ENCODE measurements at places on chromosomes 2 and 18. TPM values are rescaled to one million over a fixed set of nuclear protein-coding genes. Genes with fewer than 3 reads are reported as not detected.

- no peak for DNase-seq
Observed at GRCh38 chr2:165470361-165470760, 863 bp downstream of the CSRNP3 start.

DNA sequence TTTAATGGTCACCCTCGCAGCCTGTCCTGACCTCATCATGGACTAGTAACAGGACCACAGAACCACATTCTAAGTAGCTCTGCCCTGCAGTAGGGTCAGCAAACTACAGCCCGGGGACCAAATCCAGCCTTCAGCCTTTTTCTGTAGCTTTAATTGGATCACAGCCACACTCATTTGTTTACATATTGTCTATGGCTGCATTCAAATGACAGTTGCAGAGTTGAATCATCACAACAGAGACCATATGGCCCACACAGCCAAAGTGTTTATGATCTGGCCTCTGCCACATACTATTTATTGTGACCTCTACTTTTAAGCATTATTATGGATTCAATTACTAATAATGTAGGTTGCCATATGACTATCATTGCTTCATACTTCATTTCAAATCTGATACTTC is 47.7 kb downstream of the MAP3K19 start:
- DNase-seq, result no peak

DNA sequence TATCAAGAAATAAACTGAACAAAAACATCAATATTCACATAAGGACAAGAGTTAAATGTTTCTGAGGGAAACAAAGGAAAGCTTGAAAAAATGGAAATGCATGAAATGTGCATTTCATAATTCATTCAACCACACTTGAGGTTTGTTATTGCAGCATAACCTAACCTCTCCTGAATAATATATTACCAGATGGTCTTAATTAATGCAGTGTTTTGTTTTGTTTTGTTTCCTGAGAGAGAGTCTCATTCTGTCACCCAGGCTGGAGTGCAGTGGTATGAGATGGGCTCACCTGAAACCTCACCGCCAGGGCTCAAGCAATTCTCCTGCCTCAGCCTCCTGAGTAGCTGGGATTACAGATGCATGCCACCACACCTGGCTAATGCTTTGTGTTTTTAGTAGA is 139.9 kb upstream of the PIEZO2 start:
- no peak for DNase-seq

GRCh38 chr2:61750624-61751023 is 103.2 kb downstream of the FAM161A start:
- DNase-seq, result peak; percentile 28

DNA sequence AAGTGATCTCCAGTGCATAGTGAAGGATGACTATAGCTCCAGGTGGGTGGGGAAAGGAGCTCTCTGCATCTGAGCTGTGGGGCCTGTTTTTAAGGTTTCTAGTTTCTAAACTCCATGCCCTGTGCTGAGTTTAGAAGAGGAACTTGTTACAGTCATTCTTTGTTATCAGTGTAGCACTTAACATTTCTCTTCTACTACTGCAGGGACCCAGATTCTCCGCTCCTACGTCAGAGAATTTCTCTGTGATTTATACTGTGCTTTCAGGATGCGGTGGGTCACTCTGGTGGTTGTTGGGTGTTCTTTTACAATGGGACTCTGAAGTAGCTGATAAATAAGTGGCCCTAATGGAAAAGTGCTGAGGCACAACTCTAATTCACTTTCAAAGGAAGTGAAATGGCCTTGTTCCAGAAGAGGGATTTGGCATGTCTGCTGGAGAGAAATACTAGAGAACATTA is 122.0 kb downstream of the WDSUB1 start:
- no peak for DNase-seq

DNA sequence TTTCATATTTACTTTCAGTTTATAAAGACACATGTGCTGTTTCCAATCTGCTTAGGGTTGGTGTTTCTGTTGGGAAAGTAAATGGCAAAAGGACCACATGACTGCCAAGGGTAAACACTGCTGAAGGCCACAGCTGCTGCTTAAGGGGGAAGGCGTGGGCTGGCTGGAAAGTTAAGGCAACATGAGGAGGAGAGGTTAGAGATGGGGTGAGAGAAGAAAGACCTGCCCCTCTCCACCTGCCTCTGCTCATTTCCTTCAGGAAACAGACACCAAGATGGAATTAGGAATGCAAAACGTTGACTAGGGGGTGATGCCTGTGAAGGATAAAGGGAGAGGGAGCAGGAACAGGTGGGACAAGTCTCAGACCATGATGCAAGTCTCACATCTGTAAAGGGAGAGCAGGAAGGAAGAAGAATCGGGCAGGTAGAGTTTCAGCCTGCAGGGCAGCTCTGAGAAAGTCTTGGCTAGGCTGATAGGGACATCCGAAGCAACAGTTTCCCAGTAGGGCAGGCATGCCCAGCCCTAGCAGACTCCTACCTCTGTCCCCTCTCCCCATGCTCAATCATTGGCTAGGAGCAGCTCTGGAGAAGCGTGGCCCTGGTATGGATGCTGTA is 86.0 kb downstream of the CDC42EP3 start:
- DNase-seq, result no peak

Gene SPP2
- not detected for polyA plus RNA-seq

Gene LPIN2
- polyA plus RNA-seq, result 27.3 TPM

Gene EMILIN1
- 43.4 TPM for polyA plus RNA-seq

Data from BJ (cell line).